ENCODE measurements at places on chromosomes 7 and 10. TPM values are rescaled to one million over a fixed set of nuclear protein-coding genes. Genes with fewer than 3 reads are reported as not detected.

MSMB gene
- not detected for total RNA-seq

MICU1 gene
- 34.1 TPM for total RNA-seq

CTNNA3 gene
- 5.5 TPM for total RNA-seq

GHRHR gene
- total RNA-seq: 0.84 TPM

UPK3B gene
- not detected for total RNA-seq

RNF32 gene
- 1.4 TPM for total RNA-seq

SPOCK2 gene
- 1.4 TPM for total RNA-seq

DHTKD1 gene
- 56.1 TPM for total RNA-seq

ACTL6B gene
- total RNA-seq: 2.4 TPM

TCAF2 gene
- total RNA-seq: 0.11 TPM

SFTPA1 gene
- not detected for total RNA-seq

TMEM236 gene
- total RNA-seq: 0.05 TPM

CDK14 gene
- total RNA-seq: 49.6 TPM

PCLO gene
- 3.5 TPM for total RNA-seq

- peak; percentile 94 for DNase-seq
Observed at GRCh38 chr7:55254596-55255495, 110.3 kb upstream of the LANCL2 start.

DNA sequence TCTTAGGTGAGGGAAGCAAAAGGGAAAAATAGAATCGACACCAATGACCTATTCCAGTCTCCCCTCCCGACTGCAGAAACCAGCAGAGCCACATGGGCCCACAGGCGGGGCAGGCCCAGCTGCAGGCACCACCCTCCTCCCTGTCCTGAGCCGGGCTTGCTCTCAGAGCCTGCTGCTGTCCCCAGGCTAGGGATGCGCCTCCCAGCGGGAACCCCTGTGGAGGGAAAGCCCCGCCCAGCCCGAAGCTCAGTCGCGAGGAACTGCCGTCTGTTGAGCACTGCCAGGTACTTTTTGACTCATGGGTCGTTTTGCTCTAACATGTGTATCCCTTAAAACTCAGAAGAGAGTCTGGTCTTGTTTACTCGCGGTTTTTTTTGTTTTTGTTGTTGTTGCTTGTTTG, 124.5 kb upstream of the RET start:
- peak; percentile 53 for DNase-seq

DNA sequence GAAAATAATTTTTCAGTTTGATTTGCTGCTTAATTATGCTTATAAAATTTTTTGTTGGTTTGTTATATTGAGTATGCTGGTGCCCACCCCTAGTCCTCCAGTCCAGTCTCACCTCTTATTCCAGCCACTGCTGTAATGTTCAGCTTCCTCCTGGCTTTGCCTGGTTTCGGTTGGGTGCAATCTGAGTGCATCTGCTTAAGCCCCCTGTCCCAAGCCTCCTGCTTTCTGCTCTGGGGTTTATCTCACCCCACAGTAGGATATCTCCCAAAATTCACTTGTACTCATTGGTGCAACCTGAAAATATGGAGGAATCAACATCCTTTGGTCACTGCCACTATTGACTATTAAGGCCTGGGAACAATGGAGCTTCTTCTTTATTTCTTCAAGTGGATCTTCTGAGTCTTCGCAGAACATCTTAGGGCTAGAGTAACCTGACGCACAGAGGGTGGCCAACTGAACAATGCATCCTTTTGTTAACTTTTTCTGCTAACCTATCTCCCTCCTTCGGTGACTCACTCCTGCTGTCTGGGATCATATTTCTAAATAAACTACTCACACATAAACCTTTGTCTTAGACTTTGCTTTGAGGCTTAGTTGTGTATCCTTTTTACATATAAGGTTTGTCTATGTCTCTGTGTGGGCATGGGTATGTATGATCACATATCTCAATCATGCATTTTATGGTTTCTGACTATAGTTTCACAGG, 19.1 kb upstream of the SOSTDC1 start:
- DNase-seq: no peak

GRCh38 chr7:801940-802381, 30.3 kb upstream of the SUN1 start:
- DNase-seq: no peak

GRCh38 chr7:79714081-79714480, 260.6 kb upstream of the MAGI2 start:
- DNase-seq: no peak

DNA sequence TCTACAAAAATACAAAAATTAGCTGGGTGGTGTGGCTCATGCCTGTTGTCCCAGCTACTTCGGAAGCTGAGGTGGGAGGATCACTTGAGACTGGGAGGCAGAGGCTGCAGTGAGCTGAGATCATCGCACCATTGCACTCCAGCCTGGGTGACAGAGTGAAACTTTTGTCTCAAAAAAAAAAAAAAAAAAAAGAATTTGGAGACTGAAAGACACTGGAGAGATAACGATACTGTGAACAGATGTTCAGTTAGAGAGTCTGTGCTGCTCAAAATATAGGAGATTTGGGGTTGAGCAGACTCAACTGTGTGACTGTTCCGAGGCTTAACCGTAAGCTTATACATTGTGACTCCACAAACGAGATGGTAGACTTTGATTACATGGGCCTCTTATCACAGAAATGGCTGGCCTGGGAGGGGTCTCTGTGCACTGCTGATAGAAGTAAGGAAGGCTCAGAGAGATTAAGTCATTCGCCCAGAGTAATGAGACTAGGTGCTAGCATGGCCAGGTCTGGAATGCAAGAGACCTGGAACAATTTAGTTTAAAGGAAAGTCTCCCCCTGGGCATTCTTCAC, 19.4 kb downstream of the WBP1L start:
- no peak for DNase-seq

DNA sequence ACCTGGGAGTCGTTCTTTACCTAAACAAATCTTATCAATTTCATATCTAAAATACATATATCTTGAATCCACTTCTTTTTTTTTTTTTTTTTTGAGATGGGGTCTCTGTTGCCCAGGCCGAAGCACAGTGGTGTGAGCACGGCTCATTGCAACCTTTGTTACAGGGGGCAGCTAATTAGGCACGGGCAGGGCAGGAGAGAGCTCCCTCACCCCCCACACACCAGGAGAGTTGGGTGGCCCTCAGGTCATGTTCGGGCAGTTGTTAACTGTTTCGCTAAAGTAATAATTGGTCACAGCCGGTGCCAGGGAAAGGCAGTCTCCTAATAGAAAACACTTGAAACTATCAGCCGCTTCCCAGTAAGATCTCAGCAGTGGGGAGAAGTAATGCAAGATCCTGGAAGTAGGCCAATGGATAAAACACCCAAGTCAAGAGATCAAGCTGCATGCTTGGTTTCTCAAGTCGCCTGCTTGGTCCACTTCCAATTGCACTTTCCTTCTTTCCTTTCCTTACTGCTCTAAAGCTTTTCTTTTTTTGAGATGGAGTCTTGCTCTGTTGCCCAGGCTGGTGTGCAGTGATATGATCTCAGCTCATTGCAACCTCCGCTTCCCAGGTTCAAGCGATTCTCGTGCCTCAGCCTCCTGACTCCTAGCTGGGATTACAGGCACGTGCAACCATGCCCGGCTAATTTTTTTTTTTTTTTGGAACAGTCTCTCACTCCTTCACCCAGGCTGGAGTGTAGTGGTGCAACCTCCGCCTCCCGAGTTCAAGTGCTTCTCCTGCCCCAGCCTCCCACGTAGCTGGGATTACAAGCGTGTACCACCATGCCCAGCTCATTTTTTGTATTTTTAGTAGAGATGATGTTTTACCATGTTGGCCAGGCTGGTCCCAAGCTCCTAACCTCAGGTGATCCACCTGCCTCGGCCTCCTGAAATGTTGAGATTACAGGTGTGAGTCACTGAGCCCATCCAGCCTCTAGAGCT, 21.3 kb upstream of the EFCAB10 start:
- DNase-seq: no peak

DNA sequence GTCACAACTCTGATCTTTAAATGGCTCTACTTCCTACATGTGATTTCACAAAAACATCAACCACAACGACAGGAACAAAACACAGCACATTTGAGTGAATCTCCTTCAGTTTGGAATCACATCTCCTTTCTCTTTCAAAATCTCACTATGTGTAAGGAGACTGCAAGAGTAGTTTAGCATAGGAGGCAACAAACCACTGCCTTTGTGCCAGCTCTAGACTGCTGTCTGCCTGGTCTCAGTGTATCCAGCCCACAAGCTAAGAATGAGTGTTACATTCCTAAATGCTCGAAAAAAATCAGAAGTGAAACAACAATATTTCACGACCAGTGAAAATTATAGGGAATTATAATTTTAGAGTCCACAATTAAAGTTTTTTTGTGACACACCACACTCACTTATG, 217.0 kb upstream of the STEAP4 start:
- DNase-seq: no peak

DNA sequence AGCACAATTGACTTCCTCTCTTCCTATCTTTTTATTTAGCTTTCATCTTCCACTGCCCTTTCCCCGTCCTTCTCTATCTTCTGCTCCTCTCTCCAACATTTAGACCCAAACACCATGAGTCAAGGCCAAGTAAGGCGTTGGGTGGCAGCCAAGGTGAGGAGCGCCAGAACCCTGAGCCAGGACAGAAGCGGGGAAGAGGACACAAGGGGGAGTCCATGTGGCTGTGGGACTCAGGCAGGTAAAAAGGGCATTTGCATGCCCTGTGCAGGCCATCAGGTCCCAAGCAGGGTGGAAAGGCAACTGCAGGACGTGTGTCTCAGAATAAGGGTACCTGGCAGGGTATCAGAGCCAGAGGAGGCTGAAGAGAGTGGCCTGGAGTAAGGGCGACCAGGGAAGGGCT, 192.4 kb upstream of the PFKP start:
- no peak for DNase-seq

GRCh38 chr10:63431962-63432797, 33.6 kb downstream of the JMJD1C start:
- no peak for DNase-seq

- peak; percentile 18 for DNase-seq
Observed at GRCh38 chr7:83410989-83411591, 237.8 kb downstream of the SEMA3E start.

- peak; percentile 29 for DNase-seq
Observed at GRCh38 chr10:73647211-73647874, 6.1 kb upstream of the MYOZ1 start.

DNA sequence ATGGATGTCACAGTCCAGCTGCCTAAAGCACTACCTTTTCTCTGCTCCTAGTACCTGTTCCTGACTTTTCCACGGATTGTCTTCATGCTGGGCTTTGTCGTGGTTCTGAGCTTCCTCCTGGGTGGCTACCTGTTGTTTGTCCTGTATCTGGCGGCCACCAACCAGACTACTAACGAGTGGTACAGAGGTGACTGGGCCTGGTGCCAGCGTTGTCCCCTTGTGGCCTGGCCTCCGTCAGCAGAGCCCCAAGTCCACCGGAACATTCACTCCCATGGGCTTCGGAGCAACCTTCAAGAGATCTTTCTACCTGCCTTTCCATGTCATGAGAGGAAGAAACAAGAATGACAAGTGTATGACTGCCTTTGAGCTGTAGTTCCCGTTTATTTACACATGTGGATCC, 1.3 kb upstream of the INTS15 start:
- DNase-seq: no peak

- no peak for DNase-seq
Observed at GRCh38 chr10:95837783-95838182, 70.0 kb upstream of the CC2D2B start.

DNA sequence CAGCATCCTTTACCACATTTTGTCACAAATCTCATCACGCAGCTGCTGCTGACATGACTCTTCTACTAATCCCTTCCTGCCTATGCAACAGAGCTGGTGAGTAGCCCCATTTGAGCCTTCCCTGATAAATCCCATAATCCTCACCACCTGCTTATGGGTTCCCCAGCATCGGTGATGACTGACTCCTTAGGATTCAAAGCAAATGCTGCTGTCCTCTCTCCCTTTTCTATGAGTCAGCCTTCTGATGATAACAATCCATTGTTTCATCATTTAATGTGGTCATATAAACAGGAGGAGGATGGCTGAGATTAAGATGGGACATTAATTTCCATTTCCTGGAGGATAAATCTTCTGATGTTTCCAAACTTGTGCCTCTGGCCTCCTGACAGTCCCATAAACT, 73.4 kb downstream of the SORCS1 start:
- no peak for DNase-seq

- no peak for DNase-seq
Observed at GRCh38 chr7:54992871-54993475, 25.8 kb upstream of the EGFR start.

GRCh38 chr10:125926247-125926646, 29.9 kb downstream of the FANK1 start:
- DNase-seq: no peak

DNA sequence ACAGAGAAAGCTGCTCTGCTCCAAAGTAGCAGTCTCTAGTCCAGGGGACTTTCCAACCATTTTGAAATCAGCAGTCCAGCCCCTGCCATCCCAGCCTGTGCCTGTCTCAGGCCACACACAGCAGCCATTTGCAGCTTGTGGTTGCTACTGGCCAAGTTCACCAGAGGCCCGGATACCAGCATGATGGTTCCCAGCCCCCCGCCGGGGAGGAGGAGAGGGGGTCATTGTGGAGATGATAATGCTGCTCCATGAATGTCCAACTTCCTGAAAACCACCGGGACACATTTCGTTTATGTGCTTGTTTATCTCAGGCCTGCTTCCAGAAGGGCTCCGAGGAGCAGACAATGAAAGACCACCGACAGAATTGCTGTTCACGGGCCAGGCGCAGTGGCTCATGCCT, 160.0 kb downstream of the UBE2H start:
- no peak for DNase-seq

DNA sequence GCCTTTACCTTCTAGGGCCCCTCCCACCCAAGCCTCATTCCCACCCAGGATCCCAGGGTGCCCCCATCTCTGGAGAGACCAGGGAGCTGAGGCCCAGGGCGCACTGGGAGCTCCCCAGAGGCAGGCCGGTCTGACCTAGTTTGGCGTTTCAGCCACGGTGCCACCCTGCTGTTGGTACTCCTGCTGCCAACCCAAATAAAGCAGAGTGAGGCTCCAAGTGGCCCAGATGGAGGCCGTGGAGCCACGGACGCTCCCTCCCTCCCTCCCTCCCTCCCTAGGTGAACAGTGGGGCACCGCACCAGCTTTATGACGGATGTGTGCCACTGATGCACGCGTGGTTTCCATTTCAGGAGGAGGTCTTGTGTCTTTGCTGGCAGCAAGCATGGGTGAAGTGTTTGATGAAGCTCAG, 1.8 kb downstream of the INPP5A start:
- DNase-seq: no peak

DNA sequence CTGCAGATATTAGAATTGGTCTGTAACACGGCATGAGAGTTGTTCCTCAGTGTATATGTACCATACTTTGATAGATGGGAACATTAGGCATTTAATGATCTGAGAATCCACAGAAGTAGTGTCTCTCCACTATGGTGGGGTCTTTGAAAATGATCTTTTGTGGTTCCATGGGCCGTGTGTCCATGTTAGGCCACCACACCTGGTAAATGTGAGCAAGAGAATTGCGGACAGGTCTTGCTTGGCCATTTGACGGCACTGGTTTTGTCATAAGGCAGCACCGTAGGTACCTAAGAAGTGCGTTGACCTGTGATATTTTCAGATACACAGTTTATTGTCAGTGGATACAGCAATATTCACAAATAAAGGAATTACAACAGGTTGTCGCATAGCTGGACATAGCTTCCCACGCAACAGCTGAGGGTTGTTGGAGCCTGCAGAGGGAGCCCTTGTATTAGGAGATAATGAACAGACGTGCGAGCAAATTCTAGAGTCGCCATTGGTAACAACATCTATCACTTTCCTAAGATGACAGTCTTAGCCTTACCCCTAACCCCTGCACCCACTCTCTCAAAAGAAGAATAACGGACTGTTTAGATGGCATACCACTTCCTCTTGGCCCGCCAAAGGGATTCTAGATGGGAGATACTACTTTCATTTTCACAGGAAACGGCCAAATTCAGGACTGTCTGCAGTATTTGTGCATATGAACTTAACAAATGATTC, 111.4 kb downstream of the COL28A1 start:
- DNase-seq: peak; percentile 52
